ENCODE measurements at places on chromosomes 5 and 9.

DNA sequence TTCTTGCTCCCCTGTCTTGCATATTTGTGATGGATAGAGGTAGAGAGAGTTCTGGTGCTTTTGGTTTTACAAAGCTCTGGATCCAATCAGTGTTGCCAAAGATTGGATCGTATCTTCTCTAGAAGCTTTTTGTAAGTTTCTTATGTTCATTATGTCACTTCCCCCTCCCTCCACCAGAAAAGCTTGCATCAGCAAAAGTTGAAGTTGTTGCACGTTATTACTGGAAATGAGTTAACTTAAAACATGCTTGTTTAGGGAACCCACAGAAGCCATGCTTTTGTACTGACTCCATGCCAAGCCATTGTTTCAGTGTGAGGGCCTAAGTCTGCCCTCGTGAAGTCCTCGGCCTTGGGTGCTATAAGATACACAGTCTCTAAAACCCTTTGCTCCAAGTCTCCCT lies 186.5 kb downstream of the ERCC6L2 start:
- no peak for DNase-seq

GRCh38 chr9:133627341-133627740 lies 8.8 kb upstream of the DBH start:
- DNase-seq, result no peak

- no peak for DNase-seq
Observed at GRCh38 chr9:26243726-26244125, 565.5 kb upstream of the TUSC1 start.

DNA sequence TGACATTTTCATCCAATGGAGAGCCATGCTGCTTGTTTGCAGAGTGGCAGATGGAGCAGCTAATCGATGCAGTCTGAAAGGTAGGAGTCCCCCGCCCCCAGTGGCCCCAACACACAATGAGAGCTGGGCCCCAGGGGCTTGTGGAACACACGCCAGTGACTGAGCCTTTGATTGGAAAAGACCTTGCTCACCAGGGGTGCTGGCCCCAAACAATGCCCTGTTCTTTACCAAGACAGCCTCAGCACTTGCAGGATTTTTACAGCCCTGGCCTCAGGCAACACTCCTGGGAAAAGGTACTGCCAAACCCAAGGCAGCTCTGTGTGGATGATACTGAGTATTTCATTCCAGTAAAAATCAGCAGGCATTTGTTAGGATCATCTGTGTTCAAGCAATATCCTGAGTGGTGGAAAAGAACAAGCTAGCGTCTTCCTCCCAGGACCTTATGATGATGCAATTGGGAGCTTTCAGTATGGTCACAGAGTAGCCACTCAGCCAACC lies 276.8 kb upstream of the CLINT1 start:
- peak; percentile 39 for DNase-seq

GRCh38 chr5:124599028-124599973 lies 147.1 kb downstream of the ZNF608 start:
- DNase-seq, result peak; percentile 36

GRCh38 chr9:84170521-84171141 lies 169.9 kb downstream of the SLC28A3 start:
- peak; percentile 91 for DNase-seq

Measured in right hindlimb (tissue), 1 donor.